ENCODE measurements at places on chromosomes 2 and 18. TPM values are rescaled to one million over a fixed set of nuclear protein-coding genes. Genes with fewer than 3 reads are reported as not detected.

Gene CMPK2
- 3.2 TPM for total RNA-seq

Gene CCDC85A
- total RNA-seq: not detected

Gene TMEM237
- total RNA-seq: 14.3 TPM

Gene B4GALT6
- 2.4 TPM for total RNA-seq

Gene TCF7L1
- not detected for total RNA-seq

Gene HRH4
- total RNA-seq: not detected

- peaks cover 16% of the 10 kb centered on the region for H3K4me1 ChIP-seq
- H3K27me3 ChIP-seq: no peaks in the 10 kb centered on the region
- no peak overlapping the region for H3K4me3 ChIP-seq
- no peak for DNase-seq
- no peaks in the 10 kb centered on the region for H3K36me3 ChIP-seq
- no peak overlapping the region for H3K27ac ChIP-seq
These were observed 201.7 kb downstream of the MREG start for GRCh38 chr2:215811409-215812345.

DNA sequence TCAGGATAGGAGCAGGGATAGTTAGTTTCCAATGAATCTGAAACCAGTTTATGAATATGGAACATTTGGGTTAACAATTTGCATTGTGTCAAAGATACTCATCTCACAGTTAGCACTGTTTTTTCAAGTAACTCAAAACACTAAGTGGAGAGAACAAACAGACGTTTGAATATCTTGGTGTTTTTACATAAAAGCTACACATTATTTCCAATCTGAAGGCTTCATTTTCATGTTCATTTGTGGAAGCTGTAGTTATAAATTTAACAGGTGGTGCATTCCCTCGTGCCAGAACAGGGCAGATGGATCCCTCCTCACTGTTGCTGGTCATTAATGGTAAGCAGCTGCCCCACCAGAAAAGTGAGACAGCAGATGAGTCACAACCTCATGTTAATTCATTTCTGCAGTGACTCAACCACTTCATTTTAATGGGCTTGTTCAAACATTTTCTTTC, 286.9 kb downstream of the TMX3 start:
- no peaks in the 10 kb centered on the region for H3K36me3 ChIP-seq
- no peaks in the 10 kb centered on the region for H3K4me1 ChIP-seq
- DNase-seq: no peak
- H3K27me3 ChIP-seq: no peaks in the 10 kb centered on the region
- H3K4me3 ChIP-seq: no peak overlapping the region

GRCh38 chr2:131156452-131157149, 51.5 kb downstream of the PLEKHB2 start:
- DNase-seq: peak; percentile 47
- peaks cover 32% of the 10 kb centered on the region for H3K4me1 ChIP-seq
- H3K27me3 ChIP-seq: no peaks in the 10 kb centered on the region
- H3K27ac ChIP-seq: peak overlapping the region; percentile 20
- H3K36me3 ChIP-seq: no peaks in the 10 kb centered on the region

DNA sequence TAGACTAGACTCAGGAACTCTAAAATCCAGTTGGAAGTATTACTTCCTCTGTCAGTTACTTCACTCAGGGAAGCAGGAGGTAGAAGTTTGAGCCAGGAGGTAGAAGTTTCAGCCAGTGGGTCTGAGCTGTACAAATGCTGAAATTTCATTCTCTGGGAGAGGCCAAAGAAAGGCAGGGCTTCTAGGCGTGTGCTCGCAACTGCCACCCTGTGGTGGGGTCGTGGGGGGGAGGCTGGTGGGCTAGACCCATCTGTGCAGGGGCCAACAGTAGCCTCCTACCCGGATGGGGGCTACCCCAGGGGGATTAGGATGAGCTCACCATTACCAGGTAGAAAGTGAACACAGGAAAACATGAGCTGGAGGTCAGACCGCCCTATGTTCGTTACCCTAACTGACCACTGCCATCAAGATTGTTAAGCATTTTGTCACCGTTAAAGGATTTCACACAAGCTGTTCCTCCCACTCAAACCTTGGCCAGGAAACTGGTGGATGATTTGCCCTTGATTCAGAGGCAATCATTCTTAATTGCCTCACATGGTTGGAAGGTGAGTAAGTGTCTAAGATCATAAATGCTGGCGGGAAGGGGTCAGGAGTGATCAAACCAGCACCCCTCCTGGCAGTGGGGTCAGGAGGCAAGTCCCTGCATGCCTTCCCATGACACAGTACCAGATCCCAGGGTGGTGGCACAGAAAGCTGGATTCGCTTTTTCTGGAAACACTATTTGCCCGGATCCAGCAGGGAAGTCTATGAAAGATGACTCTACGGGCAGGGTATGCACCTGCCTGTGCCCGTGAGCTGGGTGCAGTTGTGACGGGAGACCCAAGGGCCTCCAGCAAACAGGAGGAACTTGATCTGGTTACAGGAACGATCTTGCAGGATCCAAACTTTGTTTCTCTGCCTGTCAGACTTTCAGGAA, 5.2 kb upstream of the FHL2 start:
- DNase-seq: no peak
- peaks cover 21% of the 10 kb centered on the region for H3K27me3 ChIP-seq
- no peak overlapping the region for H3K27ac ChIP-seq
- H3K4me1 ChIP-seq: no peaks in the 10 kb centered on the region

- no peaks in the 10 kb centered on the region for H3K27me3 ChIP-seq
- no peaks in the 10 kb centered on the region for H3K36me3 ChIP-seq
- no peaks in the 10 kb centered on the region for H3K4me1 ChIP-seq
- no peak overlapping the region for H3K4me3 ChIP-seq
- no peak overlapping the region for H3K27ac ChIP-seq
- DNase-seq: no peak
These were observed 52.2 kb downstream of the NRP2 start for GRCh38 chr2:205734436-205735037.

- no peak overlapping the region for H3K27ac ChIP-seq
- DNase-seq: no peak
- no peak overlapping the region for H3K4me3 ChIP-seq
These were observed 37.6 kb upstream of the IL1RL1 start for GRCh38 chr2:102273619-102274211.

DNA sequence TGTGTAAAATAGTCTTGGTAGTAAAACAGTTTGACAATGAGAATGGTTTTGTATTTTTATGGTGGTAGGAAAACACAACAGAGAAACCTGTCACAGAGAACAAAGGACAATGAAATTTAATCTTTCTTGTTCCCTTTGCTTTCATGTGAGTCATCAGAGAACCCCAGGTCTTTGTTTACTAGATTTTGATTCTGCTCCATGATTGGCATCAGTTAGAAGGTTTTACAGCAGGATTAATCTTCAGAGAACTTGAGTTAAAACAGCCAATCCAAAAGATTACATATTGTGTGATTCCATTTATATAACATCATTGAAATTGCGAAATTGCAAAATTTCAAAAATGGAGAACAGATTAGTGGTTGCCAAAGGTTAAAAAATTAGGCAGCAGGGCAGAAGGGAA, 2.5 kb downstream of the APLF start:
- no peaks in the 10 kb centered on the region for H3K27me3 ChIP-seq
- H3K4me3 ChIP-seq: no peak overlapping the region
- no peaks in the 10 kb centered on the region for H3K36me3 ChIP-seq
- H3K4me1 ChIP-seq: peaks cover 40% of the 10 kb centered on the region
- DNase-seq: no peak

DNA sequence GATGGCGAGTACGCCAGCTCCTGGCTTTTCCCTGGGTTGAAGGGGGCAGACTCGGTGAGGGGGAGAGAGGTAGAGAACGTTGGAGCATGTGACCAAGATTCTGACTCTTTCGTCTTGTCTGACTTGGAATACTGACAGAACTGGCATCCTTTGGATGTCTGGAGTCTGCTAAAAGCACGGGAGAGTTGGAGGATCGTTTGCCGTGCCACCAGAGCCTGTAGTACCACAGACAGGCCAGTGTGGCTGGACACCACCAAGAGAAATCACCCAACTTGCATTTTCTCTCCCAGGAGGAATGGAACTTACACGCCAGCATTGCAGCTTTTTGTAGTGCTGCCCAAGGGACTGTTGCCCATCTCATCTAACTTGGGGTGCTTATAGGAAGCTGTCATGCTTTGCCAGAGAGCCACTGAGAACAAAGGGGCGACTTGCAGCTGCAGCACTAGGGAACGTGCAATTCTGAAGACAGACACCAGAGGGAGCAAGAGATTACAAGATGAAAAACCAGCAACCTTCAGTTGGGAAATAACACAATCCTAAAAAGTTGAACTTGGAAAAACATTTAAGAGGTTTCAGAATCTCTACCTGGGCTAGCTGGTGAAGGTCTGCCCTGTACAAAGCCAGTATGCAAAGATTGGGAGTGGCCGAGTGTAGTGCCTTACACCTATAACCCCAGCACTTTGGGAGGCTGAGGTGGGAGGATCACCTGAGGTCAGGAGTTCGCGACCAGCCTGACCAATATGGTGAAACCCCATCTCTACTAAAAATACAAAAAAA, 24.1 kb downstream of the PSMG2 start:
- no peak overlapping the region for H3K27ac ChIP-seq
- peak; percentile 66 for DNase-seq
- peaks cover under 1% of the 10 kb centered on the region for H3K4me1 ChIP-seq
- H3K4me3 ChIP-seq: no peak overlapping the region

- H3K4me3 ChIP-seq: no peak overlapping the region
- no peaks in the 10 kb centered on the region for H3K36me3 ChIP-seq
- DNase-seq: no peak
- H3K27ac ChIP-seq: no peak overlapping the region
- peaks cover 27% of the 10 kb centered on the region for H3K4me1 ChIP-seq
- no peaks in the 10 kb centered on the region for H3K27me3 ChIP-seq
These were observed 62.0 kb upstream of the ANKRD44 start for GRCh38 chr2:197372592-197372991.

GRCh38 chr18:28729321-28729720, 552.4 kb upstream of the CDH2 start:
- H3K27ac ChIP-seq: no peak overlapping the region
- no peak for DNase-seq
- H3K4me3 ChIP-seq: no peak overlapping the region
- H3K4me1 ChIP-seq: no peaks in the 10 kb centered on the region
- H3K36me3 ChIP-seq: no peaks in the 10 kb centered on the region

GRCh38 chr2:23536326-23536725, 151.3 kb downstream of the KLHL29 start:
- H3K36me3 ChIP-seq: no peaks in the 10 kb centered on the region
- no peak for DNase-seq
- H3K4me3 ChIP-seq: no peak overlapping the region
- no peaks in the 10 kb centered on the region for H3K27me3 ChIP-seq
- H3K27ac ChIP-seq: no peak overlapping the region

DNA sequence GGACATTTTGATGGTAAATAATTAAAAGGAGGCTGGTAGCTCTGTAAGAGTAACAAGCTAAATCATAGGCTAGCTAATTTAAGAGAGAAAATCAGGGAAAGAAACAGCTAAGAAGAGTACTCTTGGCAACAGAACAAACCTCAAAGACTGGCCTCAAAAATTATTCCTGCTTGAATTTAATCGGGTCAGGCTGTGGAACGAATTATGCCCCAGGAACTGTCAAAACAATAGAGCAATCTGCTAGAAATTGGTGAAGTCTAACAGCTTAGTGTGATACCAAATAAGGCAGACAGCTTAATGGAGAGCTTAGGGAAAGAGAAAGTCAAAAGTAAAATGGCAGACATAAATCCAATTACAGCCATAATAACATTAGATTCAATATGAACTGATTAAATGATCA, 215.7 kb downstream of the MREG start:
- H3K36me3 ChIP-seq: no peaks in the 10 kb centered on the region
- H3K4me1 ChIP-seq: peaks cover 13% of the 10 kb centered on the region
- H3K4me3 ChIP-seq: no peak overlapping the region
- no peak for DNase-seq
- peaks cover 4% of the 10 kb centered on the region for H3K27me3 ChIP-seq

- no peaks in the 10 kb centered on the region for H3K36me3 ChIP-seq
- no peaks in the 10 kb centered on the region for H3K27me3 ChIP-seq
- no peak for DNase-seq
- no peak overlapping the region for H3K4me3 ChIP-seq
- H3K27ac ChIP-seq: no peak overlapping the region
These were observed 1317.1 kb upstream of the ZEB2 start for GRCh38 chr2:145836986-145837385.

DNA sequence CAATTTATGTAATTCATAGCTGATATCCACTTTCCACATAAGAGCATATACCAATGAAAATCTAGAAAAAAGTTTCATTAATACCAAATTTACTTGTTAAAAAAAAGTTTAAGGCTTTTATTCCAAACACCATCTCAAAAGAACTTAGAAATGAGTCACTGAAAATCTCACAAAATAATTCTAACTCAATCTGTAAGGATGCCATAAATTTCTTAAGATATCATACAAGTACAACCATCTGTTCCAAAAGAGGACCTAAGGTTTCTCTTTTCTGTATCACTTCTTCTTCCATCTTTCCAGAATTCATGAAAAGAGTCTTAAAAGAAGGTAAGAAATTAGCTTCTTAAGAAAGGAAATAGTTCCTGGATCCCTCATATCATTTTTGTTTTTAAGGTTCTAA, 60.4 kb downstream of the TRIP12 start:
- no peak for DNase-seq
- no peak overlapping the region for H3K27ac ChIP-seq
- peaks cover 35% of the 10 kb centered on the region for H3K4me1 ChIP-seq
- H3K36me3 ChIP-seq: peaks cover 25% of the 10 kb centered on the region
- H3K27me3 ChIP-seq: no peaks in the 10 kb centered on the region
- H3K4me3 ChIP-seq: no peak overlapping the region

GRCh38 chr2:8488001-8488738, 193.7 kb upstream of the ID2 start:
- peak overlapping the region; percentile 79 for H3K27ac ChIP-seq
- no peaks in the 10 kb centered on the region for H3K36me3 ChIP-seq
- DNase-seq: peak; percentile 89
- peak overlapping the region; percentile 66 for H3K4me3 ChIP-seq

DNA sequence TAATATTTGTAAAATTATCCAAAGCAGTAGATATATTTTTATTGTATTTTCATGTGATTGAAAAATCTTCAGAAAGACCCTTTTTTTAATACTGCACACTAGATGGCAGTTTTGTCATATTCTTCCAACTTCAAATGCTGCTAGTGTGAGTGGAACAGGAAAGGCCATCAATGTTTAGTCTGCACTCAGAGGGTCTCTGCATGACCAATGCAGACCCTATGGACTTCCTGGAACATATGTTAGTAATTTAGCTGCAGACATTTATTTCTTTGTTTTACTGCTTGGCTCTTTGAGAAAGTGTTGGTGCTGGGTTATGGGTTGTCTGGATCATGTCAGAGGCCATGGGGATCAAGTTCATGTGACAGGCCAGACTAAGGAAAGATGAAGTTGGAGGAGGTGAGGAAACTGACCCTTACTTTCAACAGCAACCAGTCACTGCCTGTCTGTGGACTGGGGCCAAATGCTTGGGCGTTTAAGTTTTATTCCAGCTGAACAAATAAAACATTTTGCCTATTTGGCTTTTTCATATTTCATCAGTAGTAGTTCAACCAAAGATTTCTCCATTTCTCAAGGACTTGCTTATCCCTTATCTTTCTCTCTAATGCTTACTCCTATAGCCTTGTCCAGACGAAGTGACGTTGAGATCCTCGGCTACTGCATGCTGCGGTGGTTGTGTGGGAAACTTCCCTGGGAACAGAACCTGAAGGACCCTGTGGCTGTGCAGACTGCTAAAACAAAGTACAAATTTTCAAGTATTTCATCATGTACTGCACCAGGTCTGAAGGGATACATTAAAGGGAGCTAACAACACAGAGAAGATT, 84.8 kb downstream of the VRK2 start:
- no peak overlapping the region for H3K4me3 ChIP-seq
- H3K27ac ChIP-seq: no peak overlapping the region
- H3K36me3 ChIP-seq: peaks cover 6% of the 10 kb centered on the region
- H3K27me3 ChIP-seq: no peaks in the 10 kb centered on the region

All from activated CD8-positive, alpha-beta T cell treated with anti-CD3 and anti-CD28 coated beads for 36 hours (primary cell).